ENCODE measurements at places on chromosomes 6 and 20.

DNA sequence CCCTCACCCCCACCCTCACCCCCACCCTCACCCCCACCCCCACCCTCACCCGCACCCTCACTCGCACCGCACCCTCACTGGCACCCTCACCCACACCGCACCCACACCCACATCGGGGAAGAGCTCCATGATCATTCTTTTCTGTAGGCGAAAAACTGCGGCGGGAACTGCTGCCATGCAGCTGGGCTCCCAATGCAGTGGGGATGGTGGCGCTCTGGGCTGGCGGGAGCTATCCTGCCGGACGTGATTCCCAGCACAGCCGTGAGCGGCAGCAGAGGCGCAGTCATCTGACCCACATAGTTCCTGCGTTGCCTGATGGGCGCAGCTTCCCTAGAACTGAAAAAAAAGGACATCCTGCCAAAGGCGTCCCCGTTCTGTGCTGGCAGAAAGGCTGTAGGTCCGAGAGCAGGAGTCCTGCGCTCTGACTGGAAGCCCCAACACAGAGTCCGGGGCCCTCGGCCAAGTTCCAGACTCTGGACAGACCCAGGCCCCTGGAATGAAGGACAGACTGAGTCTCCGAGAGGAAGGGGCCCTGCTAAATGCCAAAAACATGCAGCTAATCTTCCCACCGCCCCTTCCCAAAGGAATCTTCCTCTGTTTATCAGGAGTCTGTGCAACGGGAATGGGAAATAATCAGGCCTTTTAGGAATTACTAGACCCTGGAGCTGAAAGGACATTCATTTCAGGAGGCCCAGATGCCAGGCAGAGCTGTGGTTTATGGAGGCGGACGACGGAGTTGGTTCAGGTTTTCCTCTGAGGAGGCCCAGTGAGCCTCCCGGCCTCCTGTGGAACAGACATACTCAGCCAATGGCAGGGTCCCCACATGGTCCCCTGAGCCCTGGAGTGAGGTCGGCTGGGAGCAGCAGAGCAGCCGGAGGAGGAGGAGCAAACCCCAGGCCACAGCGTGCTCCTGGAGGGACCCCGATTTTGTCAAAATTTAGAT, 14.1 kb upstream of the TCFL5 start:
- peak; percentile 90 for DNase-seq

DNA sequence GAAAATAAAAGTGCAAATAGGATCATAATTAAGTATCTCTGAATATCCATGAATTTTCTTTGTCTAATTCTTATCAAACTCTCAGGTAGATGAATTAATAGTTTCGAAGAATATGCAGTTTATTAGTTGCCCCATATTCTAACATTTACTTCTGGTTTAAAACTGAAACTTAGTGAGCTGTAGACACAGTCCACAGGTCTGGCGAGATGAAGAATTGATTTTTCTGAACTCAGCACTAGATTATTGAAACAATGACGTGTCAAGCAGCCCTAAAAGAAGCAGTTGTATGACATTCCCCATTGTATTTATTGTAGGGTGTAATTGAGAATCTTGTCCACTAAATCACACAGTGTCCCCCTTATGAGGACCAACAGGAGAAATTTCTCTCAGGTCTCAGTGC, 407.1 kb downstream of the GRIK2 start:
- DNase-seq: no peak

GRCh38 chr6:137016356-137016755, 28.4 kb downstream of the IL20RA start:
- no peak for DNase-seq

DNA sequence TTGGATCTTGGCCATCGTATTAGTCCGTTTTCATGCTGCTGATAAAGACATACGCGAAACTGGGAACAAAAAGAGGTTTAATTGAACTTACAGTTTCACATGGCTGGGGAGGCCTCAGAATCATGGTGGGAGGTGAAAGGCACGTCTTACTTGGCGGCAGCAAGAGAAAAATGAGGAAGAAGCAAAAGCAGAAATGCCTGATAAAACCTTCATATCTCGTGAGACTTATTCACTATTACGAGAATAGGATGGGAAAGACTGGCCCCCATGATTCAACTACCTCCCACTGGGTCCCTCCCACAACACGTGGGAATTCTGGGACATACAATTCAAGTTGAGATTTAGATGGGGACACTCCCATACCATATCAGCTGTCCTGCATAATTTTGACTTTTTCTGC, 20.1 kb upstream of the REPS1 start:
- DNase-seq: no peak

GRCh38 chr20:13139459-13140150, 81.5 kb upstream of the ISM1 start:
- DNase-seq: no peak

- DNase-seq: no peak
Observed at GRCh38 chr6:56786256-56786655, 143.6 kb upstream of the DST start.

DNA sequence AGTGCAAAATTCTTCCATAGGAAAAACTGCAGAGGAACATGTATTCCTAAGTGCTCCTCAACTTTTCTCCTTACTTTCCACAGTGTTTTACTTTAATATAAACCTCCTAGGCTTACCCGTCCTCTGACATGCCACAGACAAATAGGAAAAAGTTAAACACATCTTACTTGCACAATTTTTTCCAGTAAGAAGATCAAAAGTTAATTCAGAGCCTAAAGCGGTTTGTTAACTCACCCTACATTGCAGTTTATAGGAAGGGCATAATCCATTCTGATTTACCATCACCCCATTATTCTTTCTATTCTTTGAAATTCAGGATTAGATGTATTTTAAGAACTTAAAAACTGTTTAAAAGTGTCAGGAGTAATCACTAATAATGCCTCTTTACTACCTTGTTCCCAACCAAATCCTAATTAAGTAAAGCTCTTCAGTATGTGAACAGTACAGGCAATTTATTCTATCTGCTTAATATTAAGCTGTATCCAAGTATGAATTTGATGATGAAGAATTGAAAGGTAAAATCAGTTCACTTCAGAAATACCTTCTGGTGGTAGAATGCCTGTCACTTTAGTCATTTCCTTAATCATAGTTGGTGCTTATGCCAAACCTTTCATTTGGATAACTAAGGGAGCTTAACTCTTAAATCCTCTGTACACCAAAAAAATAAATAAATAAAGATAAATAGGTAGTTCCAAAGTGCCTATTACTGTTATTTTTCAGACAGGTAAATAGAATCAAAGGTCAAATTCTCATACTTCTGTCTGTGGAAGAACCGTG, 292.0 kb downstream of the ALDH8A1 start:
- DNase-seq: no peak

- DNase-seq: no peak
Observed at GRCh38 chr6:132797951-132798868, at the start of gene SLC18B1. Gene SLC18B1, minus strand, starts transcription at chr6:132798637. Its CDS starts 181 bp downstream, at chr6:132798456.

DNA sequence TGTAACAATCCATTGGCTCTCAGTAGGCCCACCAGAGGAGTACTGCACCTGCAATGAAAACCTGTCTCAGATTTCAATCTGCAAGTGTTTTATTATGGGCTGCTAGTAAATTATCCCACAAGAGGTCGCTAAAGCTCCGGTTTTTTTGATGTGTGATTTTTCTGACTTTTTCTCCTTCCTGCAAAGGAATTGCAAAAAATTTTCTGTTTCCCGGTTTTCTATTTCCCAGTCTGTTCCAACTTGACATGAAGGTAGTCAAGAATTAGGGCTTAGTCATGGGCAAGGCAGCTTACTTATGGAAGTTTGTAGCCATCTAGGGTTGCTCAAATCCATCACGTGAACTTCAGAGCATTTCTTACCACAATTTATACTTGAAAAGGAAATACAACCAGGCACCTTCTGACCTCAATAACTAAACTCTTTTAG, 38.5 kb upstream of the AHI1 start:
- peak; percentile 58 for DNase-seq

DNA sequence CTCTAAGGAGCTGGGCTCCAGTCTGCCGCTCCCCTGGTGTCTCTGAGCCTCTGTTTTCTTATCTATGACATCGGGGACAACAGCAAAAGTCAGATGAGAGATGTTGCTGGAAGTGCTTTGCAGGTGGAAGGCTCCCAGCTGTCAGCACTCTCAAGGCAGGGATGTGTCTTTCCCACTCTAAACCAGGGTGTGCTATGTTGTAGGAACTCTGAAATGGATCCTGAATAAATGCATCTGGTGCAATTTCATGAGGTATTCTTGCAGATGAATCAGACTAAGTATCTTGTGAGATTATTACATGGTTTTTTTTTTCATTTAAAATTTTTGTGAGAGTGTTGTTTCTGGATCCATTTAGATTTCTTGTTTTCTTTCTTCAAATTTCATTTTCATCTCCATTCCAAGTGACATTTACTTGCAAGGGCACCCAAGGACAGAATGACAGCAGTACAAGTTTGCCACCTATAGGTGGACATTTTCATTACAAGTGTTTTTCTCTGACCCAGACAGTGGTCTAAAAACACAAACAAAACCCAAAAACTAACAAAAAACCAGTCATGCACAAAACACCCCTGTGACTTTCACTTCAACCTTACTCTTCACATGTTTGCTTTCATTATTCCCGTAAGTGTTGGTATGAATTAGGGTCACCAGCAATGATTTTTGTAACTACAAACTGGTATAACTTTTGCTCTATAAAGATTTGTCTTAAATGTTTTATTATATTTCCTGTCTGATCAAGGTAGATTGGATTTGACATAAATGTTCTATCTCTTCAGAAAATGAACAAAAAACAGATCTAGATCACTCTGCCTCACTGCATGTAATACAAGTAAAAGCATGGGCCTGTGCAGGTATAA, 14.7 kb upstream of the SIM1 start:
- peak; percentile 56 for DNase-seq

DNA sequence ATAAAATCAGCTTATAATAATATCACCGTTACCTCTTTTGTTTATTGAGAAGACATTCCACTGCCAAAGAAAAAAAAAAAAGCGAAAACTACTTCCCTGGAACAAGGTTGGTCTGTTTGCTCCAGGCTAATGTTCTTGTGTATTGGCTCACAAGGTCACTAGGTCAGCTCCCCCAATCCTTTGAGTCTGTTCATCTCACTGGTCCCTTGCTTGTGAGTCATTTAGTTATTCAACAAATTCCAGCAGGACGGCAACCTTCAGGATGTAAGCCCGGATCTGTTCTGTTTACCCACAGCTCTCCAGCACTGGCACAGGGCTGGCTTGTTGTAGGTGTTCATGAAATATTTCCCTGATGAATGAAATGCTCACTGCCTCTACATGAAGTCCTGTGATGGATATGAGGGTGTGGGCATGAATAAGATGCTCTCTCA, 3.3 kb downstream of the ARHGAP40 start:
- no peak for DNase-seq

GRCh38 chr6:29759457-29759856, 36.2 kb downstream of the HLA-F start:
- no peak for DNase-seq

GRCh38 chr20:61173267-61173666, 78.8 kb upstream of the CDH4 start:
- DNase-seq: no peak

- no peak for DNase-seq
Observed at GRCh38 chr6:100464903-100465700, at the start of gene SIM1. Gene SIM1, minus strand, starts transcription at chr6:100464921. Its CDS starts 1,453 bp downstream, at chr6:100463468.

DNA sequence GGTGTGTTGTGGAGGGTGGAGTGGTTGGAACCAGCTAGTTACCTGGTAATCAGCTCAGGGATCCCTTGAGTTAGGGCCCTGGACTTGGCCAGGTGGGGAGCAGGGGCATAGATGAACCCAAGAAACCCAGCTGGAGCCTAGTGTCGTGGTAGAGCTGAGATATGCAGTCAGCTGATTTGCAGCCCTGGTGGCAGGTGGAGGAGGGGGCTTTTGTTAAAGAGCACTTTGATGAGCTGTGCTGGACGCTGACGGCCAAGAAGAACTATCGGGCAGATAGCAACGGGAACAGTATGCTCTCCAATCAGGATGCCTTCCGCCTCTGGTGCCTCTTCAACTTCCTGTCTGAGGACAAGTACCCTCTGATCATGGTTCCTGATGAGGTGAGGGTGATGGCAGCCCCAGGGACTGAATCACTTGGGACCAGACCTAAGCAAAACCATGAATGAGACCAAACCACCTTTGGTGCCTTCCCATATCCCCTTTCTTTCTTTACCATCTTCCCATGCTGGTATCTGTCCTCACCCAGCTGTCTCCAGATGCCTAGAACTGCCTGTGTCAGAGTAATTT, 12.7 kb downstream of the DEF6 start:
- DNase-seq: no peak

- peak; percentile 18 for DNase-seq
Observed at GRCh38 chr20:38633577-38634093, 32.0 kb downstream of the ARHGAP40 start.

- DNase-seq: no peak
Observed at GRCh38 chr6:26360451-26361416, 4.3 kb upstream of the BTN3A2 start.

GRCh38 chr6:92710048-92710447, 709.3 kb downstream of the EPHA7 start:
- no peak for DNase-seq

DNA sequence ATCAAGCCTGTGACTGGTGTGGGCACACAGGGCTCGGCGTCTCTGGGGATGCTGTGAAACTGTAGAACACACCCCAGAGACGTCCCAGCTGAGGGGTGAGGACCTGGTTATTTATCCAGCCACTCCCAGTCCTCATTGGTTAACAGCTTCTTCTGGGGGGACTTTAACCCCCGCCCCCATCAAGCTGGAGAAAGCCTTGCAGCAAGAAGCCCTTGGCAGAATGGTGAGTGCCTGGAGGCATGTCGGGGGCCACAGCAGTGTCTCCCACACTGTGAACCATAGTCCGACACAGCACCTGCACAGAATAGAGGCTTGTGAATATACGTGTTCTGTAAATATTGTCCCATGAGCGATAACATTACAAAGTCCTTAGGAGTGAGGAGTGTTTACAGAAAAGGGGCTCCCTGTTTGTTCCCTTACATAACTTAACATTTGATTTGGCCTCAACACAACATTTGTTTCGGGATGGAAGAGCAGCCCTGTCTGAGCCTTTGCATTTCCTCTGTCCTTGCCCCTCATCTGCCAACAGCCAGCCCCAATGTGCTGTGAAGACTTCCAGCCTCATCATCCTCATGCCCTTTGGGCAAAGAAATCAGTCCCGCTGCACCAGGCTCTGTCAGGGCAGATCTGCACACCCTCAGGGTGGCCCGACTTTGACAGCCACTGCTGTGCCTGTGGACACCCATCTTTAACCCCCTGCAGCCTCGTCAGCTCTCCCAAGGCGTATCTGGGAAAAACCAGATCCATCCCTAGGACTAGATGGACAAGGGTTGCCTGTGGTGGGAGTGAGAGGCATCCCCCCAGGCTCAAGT, 2.2 kb upstream of the RRBP1 start:
- no peak for DNase-seq

- no peak for DNase-seq
Observed at GRCh38 chr6:3847521-3847920, 1.7 kb upstream of the FAM50B start.

All from SHP77 treated with DMSO at 0.1 percent for 48 hours (cell line).